ENCODE measurements at places on chromosomes 7 and 10. TPM values are rescaled to one million over a fixed set of nuclear protein-coding genes. Genes with fewer than 3 reads are reported as not detected.

DNA sequence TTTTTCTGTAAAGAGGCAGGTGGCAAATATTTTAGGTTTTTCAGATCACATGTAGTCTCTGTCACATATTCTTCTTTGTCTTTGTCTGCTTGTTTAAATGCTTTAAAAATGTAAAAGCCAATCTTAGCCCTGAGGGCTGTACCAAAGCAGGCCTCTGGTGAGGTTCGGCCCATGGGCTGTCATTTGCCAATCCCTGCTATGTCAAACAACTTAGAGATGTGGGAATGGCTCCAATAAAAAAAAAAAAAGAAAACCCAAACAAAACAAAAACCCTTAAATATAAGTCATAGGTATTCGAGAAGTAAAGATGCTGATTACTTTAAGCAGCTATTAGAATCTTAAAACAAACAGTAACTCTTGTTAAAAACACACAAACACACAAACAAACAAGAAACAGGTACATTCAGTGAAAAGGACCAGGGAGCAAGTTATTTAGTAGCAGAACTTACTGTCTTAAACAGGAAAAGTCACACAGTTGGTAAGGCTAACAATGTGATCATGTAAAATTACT lies 61.4 kb upstream of the NAMPT start:
- no peaks in the 10 kb centered on the region for H3K27me3 ChIP-seq
- H3K4me1 ChIP-seq: no peaks in the 10 kb centered on the region
- H3K36me3 ChIP-seq: peaks cover 4% of the 10 kb centered on the region
- no peak overlapping the region for H3K4me3 ChIP-seq

- H3K4me3 ChIP-seq: no peak overlapping the region
- no peak for DNase-seq
- peaks cover 7% of the 10 kb centered on the region for H3K4me1 ChIP-seq
- H3K27me3 ChIP-seq: no peaks in the 10 kb centered on the region
Measured at GRCh38 chr7:12431886-12432556, 28.4 kb upstream of the VWDE start.

DNA sequence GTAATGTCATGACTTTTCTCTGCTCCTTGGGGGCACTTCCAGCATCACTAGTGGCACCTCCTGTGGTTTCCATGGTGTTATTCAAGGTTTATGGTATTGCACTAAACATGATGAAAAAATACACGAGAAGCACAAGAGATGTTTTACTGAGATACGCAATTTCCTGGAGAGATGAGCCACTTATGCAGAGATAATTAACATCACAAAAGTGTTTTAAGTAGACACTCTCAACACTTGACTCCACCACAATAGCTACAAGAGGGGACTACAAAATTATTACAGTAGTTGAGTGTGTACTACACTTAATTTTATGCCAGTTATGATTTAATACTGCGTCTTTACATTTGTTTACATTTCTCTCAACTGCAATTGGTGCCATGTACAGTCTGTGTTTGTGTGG lies 906.7 kb downstream of the DNAJB9 start:
- no peaks in the 10 kb centered on the region for H3K27me3 ChIP-seq
- H3K4me1 ChIP-seq: no peaks in the 10 kb centered on the region
- no peaks in the 10 kb centered on the region for H3K36me3 ChIP-seq

GRCh38 chr7:79936281-79936983 lies 198.2 kb upstream of the GNAI1 start:
- H3K36me3 ChIP-seq: no peaks in the 10 kb centered on the region
- H3K27me3 ChIP-seq: no peaks in the 10 kb centered on the region
- no peak for DNase-seq
- no peaks in the 10 kb centered on the region for H3K4me1 ChIP-seq

DNA sequence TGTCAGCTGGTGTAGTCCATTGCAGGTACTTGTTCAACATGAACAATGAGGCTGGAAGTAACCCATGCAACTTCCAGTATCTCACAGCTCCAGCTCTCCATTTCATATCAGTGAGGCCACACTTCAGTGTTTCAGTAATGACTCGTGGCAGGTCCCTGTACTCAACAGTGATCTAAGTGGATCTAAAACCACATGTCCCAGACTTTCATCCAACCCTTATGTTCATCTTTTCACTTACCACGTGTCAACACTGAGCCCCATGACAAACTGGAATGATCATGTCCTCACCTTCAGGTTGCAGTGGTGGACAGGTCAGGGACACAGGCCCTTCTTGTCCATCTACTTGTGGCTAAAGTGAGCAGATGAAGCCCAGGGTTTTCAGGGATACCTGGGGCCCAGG lies 155.0 kb upstream of the GRB10 start:
- H3K4me1 ChIP-seq: peaks cover 10% of the 10 kb centered on the region
- peaks cover 7% of the 10 kb centered on the region for H3K36me3 ChIP-seq
- no peak for DNase-seq
- H3K27ac ChIP-seq: no peak overlapping the region

- no peak overlapping the region for H3K27ac ChIP-seq
- DNase-seq: no peak
- peaks cover 61% of the 10 kb centered on the region for H3K4me1 ChIP-seq
- no peaks in the 10 kb centered on the region for H3K27me3 ChIP-seq
Measured at GRCh38 chr10:44967616-44968015, 8.0 kb downstream of the RASSF4 start.

Gene SHTN1
- 10.0 TPM for total RNA-seq

Gene MEOX2
- total RNA-seq: 1.4 TPM

- no peak for DNase-seq
- no peak overlapping the region for H3K4me3 ChIP-seq
- H3K27me3 ChIP-seq: peaks cover 16% of the 10 kb centered on the region
- peaks cover 36% of the 10 kb centered on the region for H3K4me1 ChIP-seq
- no peak overlapping the region for H3K27ac ChIP-seq
Measured at GRCh38 chr10:93999401-93999851, 5.7 kb downstream of the PLCE1 start.

Measured in neural crest cell (in vitro differentiated cells).